ENCODE measurements at places on chromosomes 6 and 20. TPM values are rescaled to one million over a fixed set of nuclear protein-coding genes. Genes with fewer than 3 reads are reported as not detected.

Gene MCHR2
- polyA plus RNA-seq = not detected

DNA sequence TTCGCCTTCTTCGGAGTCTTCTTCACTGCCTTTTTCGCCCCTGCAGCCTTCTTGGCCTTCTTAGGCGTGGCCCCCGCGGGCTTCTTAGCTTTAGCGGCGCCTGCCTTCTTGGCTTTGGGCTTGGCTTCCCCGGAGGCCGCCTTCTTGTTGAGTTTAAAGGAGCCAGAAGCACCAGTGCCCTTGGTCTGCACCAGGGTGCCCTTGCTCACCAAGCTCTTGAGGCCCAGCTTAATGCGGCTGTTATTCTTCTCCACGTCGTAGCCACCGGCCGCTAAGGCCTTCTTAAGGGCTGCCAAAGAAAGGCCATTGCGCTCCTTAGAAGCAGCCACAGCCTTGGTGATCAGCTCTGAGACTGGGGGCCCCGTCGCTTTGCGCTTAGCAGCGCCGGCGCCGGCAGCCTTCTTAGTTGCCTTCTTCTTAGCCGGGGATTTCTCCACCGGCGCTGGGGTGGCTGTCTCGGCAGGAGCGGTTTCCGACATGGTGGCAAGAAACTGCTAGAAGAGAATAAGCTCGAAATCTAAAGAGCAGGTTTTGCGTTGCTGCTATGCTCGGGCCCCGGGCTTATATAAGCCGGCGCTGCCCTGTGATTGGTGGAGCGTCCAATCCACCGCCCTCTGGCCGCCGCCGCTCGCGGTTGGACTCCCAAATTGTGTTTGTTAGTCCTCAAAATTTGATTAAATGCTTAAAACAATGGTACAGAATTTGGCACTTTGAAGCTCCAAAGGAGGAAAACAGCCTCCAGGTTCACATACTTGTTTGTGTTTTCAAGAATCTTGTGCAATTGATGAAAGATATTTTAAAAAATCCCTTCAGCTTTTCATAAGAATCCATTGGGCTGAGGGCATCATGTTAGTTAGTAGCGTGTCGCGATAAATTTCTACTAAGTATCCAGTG is 44.9 kb downstream of the OR2B2 start:
- no peak for DNase-seq

- no peak for DNase-seq
Measured at GRCh38 chr20:50510706-50511542, 741 bp downstream of the PTPN1 start.

- no peak for DNase-seq
Measured at GRCh38 chr6:87504441-87504840, 31.7 kb downstream of the SLC35A1 start.

DNA sequence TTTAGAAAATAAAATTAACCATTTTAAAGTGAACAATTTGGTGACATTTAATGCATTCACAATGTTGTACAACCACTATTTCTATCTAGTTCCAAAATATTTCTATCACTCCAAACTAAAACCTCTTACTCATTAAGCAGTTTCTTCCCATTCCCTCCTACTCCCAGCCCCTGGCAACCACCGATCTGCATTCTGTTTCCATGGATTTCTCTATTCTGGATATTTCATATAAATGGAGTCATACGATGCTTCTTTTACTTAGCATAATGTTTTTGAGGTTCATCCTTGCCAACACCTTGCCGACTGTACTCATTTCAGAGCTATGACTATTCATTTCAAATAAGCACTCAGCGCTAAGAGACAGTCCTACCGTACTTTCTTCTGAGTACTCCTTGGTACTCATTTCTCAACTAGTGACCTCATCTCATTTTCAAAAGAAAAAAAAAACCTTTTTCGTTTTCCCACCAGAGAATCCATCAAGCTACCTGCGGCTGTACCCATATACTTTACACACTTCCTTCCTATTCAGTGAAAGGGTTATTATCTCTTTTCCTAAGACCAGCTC is 259.2 kb downstream of the UTRN start:
- no peak for DNase-seq

DNA sequence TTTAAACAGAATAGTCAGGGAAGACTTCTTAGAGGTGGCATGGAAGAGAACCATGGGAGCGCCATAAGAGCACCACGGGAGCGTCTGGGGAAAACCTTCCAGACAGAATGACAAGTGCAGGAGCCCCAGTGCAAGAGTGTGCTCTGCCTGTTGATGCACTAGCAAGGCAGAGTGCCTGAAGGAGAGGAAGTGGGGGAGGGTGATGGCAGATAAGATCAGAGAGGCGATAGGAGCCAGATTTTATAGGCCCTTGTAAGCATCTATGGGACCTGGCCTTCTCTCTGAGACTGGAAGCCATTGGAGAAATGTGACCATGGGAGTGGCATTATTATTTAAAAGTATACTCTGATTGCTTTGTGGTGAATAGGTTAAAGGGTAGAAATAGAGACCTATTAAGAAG is 13.1 kb downstream of the FUCA2 start:
- DNase-seq = no peak

Gene PTK7
- 187 TPM for polyA plus RNA-seq

GRCh38 chr6:19664050-19664449 is 173.1 kb upstream of the ID4 start:
- no peak for DNase-seq

DNA sequence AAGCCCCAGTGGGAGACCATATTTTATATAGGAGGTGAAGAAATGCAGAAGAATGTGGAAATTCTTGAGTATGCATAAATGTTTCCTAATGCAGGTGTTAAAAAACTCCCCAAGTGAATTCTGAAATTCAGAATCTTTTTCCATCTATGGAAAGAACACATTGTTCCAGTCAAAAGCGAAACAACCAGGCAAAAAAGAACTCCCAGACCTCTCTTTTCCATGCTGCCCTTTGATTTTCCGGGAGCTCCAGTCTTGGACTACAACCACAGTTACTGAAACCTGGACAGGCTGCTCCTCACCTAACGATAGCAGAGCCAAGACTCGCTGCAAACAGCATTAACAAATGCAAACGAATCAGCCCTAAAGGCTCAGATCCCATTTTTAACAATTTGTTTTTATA is 108.7 kb upstream of the CNKSR3 start:
- DNase-seq = no peak

DNA sequence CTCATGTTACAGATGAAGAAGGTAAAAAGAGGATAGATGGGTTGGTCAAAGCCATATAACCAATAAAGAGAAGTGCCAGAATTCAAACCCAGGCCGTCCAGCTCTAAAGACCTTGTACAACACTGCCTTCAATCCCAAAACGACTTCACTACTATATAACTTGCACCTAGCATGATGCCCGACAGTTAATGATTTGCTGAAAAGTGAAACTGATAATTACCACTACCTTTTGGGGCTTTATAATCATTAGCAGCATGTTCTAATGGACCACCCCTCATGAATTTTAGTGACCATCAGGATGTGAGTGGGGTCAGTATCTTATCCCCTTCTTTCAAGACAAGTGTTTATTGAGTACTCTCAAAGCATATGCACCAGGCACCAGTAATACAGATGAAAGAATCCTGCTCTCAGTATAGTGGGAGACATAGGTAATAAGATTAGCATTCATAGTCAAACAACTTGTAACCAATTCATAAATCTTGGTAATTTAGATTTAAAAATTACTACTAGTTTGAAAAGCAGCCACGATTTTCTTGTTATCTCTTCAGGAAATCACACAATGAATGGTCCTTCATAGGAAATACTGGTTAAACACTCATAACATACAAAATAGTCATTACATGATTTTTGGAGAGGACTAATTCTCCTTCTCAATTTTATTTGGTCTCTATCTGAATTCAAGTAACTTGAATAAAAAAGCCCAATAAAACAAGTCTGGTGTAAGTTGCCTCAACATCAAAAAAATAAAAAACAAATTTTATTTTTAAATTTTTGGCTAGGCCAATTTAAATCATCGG is 98.0 kb downstream of the EPB41L2 start:
- no peak for DNase-seq

DNA sequence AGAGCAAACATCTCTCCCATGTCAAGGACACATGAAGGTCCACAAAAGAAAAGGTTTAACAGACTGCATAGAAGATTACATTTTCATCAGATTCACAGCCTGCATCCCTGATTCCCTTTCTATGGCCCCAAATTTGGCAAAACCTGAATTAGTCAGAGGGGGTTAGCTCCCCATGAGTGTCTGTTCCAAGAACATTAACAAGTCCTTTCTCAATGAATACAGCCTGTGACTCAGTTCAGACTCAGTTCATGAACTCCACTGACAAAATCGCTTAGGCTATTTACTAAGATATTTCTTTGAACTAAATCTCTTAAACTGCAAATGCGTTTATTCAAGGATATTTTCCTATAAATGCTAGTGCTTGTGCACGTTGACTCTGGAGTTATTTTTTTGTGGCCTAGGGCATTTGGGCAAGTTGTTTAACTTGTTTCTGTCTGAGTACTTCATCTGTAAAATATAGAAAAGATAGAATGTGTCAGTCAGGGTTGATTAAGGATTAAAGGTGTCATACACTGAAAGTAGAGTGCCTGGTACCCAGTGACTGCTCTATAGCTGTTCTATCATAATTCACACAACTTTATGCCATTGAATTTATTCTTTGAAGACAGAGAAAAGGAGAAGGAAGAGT is 422.6 kb downstream of the HTR1B start:
- no peak for DNase-seq

DNA sequence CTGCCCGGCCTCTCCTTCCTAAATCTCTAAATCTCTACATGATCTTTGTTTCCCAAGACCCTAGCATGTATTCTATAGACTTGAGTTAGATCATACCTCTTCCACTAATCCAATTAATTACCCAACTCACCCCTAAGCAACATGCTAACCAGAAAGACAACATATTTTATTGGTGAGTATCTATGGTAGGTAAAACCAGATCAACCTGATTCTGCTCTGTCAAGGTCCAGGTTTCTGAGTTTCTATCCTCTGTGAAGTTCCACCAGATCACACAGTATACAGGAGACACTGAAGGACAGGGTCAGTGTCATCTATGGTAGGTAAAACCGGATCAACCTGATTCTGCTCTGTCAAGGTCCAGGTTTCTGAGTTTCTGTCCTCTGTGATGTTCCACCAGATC is 363.2 kb upstream of the MARCKS start:
- DNase-seq = no peak

- DNase-seq = no peak
Measured at GRCh38 chr6:29563435-29563965, 4.0 kb upstream of the UBD start.

Gene OR2J1
- not detected for polyA plus RNA-seq
